ENCODE measurements at places on chromosomes 1 and 21. TPM values are rescaled to one million over a fixed set of nuclear protein-coding genes. Genes with fewer than 3 reads are reported as not detected.

ADAMTS1 gene
- total RNA-seq, result 6.7 TPM

DSTYK gene
- 13.0 TPM for total RNA-seq

PTPN22 gene
- not detected for total RNA-seq

DNA sequence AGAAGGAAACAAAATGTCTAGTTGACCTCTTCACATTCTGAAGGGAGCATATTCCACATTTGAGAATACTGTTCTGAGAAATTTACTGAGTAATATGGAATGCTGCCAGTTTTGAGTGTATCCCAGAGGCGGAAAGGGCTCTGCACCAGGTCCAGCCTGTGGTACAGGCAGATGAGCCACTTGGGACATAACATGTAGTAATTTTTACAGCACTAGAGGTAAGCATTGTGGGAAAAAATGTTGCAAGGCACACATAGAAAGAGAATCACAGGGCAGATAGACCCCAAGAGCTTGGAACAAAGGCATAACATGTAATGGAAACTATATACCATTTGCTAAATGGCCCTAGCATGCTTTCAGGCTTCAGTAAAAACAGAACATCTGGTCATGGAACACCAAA is 228.5 kb downstream of the USH2A start:
- DNase-seq, result no peak

DNA sequence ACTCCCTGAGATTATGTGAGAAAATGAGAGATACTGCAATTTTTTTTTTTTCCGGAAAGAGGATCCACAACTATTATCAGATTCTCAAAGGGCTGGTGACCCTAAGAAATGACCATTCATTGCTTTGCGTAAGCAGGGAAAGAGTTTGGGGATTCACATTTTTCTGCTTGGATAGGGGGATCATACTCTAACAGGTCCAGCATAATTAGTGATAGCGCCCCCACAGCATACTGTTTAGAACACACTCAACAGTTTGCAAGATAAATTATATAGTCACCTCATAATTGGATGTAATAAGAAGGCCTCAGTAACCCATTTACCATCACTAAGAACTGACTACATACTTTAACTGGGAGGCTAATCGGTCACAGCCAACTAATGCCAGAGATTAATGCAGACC is 1.9 kb downstream of the CCT3 start:
- DNase-seq, result peak; percentile 16

DNA sequence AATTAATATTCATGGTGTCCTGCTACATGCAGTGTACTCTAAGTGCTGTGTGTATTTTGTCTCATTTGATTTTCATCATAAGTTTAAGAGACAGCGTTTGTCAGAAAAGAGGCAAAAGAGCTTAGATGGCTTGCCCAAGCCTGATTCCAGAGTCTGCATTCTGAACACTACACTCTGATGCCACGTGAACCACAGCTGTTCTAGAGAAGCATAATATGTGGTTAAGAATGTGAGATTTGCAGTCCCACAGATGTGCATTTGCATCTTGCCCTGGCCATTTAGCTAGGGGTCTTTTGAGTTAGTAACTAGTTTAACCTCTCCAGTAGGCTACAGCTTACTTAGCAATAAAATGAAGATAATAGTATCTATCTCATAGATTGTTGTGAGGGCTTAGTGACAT is 9.2 kb upstream of the GADD45A start:
- DNase-seq, result no peak

GRCh38 chr1:214440219-214440965 is 111.0 kb downstream of the PTPN14 start:
- no peak for DNase-seq

GRCh38 chr1:219928791-219929118 is 398 bp upstream of the SLC30A10 start:
- DNase-seq, result no peak

OR10K1 gene
- total RNA-seq, result not detected

TRPM2 gene
- not detected for total RNA-seq

- DNase-seq, result peak; percentile 52
Observed at GRCh38 chr1:27522432-27523336, 32.7 kb upstream of the WASF2 start.

ST3GAL3 gene
- 29.7 TPM for total RNA-seq

GRCh38 chr1:184773762-184774320 is 19.2 kb upstream of the EDEM3 start:
- DNase-seq, result no peak

GRCh38 chr1:22780696-22781095 is 70.1 kb downstream of the EPHB2 start:
- DNase-seq, result peak; percentile 66

- DNase-seq, result no peak
Observed at GRCh38 chr21:46594276-46594675, 10.6 kb downstream of the S100B start.

- no peak for DNase-seq
Observed at GRCh38 chr1:26706315-26706714, 10.5 kb downstream of the ARID1A start.

DNA sequence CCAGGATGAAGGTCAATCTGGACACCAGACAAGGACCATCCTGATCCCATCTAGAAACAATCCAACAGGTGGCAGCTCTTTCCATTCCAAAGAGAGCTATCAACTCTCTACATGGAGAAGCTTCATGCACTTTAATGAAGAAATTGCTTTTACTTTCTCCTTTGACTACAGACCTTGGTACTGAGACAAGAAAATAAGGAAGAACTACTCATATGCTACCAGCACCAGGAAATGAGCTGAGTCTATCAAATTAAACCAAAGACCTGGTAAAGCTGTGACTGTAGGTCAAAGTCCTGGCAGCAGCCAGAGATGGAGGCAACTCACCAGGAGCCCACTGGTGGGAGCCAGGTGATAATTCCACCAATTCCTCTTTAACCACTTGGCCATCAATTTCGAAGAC is 64.3 kb upstream of the LRRC8B start:
- no peak for DNase-seq

FCN3 gene
- total RNA-seq, result not detected

DNA sequence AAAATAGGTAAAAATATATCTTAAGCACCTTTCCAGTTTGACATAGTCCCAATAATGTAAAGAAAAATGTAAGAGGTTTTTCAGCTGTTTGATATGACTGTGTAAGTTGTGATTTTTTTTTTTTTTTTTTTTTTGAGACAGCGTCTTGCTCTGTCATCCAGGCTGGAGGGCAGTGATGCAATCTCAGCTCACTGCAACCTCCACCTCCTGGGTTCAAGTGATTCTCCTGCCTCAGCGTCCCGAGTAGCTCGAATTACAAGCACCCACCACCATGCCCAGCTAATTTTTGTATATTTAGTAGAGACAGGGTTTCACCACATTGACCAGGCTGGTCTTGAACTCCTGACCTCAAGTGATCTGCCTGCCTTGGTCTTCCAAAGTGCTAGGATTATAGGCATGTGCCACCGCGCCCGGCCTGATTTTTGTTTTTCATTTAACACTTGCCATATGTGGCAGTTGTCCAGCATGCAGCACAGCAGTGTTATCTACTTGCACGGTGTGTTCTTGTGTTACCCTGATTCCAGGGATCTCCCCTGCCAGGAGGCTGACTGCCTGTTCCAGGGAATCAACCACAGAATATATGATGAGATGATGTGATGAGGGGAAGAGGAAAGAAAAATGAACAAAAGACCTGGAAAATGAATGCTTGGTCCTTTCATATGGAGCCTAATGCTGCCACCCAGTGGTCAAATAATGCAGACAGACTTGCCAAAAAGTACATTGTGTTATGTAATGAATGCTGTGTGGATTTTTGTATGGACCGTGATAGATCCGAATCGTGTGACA is 79.0 kb downstream of the RAVER2 start:
- peak; percentile 83 for DNase-seq

- DNase-seq, result no peak
Observed at GRCh38 chr1:211198111-211198510, 61.1 kb upstream of the RCOR3 start.

OBSCN gene
- 5.1 TPM for total RNA-seq

GRCh38 chr1:149879556-149879955 is 19.8 kb upstream of the BOLA1 start:
- no peak for DNase-seq

IQCC gene
- total RNA-seq, result 5.8 TPM

TP73 gene
- not detected for total RNA-seq

- DNase-seq, result no peak
Observed at GRCh38 chr1:22349362-22350043, 102.1 kb upstream of the ZBTB40 start.

DNA sequence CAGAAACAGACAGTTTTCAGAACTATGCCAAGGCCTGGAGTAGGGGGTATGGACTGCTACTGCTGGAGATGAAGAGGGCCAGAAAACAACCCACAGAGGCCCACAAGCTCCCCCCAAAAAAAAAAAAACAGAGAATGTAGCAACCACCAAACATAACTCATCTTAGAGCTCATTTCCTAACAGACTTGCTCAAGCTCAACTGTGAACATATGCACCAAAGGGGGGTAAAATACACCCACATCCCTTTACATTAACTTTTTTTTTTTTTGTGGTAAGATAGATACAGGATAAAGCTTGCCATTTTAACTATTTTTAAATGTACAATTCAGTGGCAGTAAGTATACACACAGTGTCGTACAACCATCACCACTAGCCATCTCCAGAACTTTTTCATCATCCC is 36.0 kb downstream of the SEC16B start:
- no peak for DNase-seq

GRCh38 chr1:10841118-10841517 is 44.7 kb upstream of the CASZ1 start:
- no peak for DNase-seq

GRCh38 chr1:235421751-235422150 is 54.5 kb downstream of the TBCE start:
- no peak for DNase-seq

GRCh38 chr1:82226186-82226505 is 425.4 kb downstream of the ADGRL2 start:
- DNase-seq, result no peak

- no peak for DNase-seq
Observed at GRCh38 chr1:26401891-26402290, 8.7 kb upstream of the LIN28A start.

DNA sequence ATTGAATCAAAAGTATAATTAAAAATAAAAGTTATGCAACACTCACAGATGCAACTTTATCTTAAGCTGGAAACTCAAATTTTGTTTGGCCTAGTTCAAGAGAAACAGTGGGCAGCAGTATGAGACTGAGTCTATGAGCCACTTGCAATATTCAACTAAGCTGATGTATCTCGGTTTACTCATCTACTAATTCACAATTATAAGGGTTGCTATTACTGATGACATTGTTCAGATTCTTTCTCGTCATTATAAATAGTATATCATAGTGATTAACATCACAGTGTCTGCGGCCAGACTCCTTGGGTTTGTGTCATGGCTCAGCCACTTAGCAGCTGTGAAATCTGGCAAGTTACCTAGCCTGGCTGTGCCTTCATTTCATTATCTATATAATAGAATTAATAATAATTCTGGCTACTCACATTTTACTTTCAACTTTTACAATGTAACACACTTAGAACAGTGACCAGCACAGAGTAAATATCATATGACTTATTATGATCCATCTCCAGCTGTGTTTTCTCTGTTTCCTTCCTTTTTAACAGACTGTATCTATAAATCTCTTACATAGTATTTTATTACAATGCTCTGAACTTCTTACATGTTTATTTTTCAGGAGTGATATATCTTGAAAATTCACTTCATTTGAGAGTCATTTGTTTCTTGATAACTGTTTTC is 194.3 kb upstream of the RGS18 start:
- DNase-seq, result no peak

GPR37L1 gene
- 0.06 TPM for total RNA-seq

GRCh38 chr1:220839474-220839873 is 39.8 kb upstream of the HLX start:
- no peak for DNase-seq

GRCh38 chr1:19605967-19606366 is 38.1 kb upstream of the NBL1 start:
- no peak for DNase-seq

S100A3 gene
- not detected for total RNA-seq

DNA sequence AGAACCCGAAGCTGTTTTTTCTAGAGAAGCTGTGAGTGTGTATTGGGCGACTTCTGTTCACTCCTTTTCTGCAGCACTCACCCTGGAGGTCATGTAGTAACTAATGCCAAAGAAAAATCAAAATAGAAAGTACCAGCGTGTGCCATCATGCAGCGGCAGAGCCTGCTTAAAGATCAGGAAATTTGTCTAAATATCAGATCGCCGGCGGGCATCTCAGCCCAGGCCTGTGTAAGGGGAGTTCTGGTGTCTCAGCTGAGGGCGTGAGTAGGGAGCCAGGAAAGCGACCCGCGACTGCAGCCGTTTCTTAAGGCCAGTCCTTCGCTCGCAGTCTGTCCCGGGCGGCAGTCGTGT is 768 bp downstream of the EDARADD start:
- no peak for DNase-seq

CRYAA gene
- total RNA-seq, result not detected

All from neural progenitor cell (in vitro differentiated cells).